Mesendoderm (in vitro differentiated cells): ENCODE measurements at places on chromosomes 4 and X.

DNA sequence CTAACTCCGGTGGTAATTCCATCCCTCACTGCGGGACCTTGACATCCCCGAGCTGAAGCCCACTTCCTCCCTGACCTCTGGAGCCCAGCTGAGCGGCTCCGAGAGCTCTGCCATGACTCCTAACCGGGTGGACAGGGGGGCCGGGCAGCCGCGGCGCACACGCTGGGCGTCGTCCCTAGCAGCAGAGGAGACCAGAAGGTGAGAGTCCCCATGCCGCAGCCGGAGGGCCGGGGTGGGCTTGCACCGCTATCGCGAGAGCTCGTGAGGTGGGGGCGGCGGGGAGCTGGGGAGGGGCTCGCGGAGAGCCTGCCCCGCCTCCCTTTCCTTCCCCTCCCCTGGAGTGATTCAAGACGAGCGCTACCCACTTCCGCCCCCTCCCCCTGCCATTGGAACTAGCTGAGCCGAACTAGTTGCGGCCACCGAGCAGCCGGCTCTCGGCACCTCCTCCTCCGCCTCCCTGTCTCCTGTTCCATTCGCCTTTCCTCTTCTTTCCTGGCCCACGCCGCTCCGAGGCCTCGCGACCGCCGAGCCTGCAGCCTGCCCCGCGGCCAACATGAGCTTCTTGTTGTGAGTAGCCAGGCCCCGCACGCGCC is at the start of gene MOB1B:
Gene MOB1B, plus strand, starts transcription at position 386 of the 593 bp plus-strand sequence. Its CDS starts 168 bp downstream, at position 554.
- DNase-seq = peak; percentile 98

DNA sequence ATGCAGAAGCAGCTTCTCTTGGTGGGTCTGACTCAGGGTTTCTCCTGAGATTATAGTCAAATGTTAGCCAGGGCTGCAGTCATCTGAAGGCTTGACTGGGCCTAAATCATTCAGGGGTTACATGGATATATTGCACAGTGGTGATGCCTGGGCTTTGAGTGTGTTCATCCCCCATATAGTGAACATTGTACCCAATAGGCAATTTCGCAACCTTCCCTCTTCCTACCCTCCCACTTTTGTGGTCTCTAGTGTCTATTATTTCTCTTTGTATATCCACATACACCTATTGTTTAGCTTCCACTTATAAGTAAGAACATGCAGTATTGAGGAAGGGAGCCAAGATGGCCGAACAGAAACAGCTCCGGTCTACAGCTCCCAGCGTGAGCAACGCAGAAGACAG is 90.3 kb upstream of the CAMK2D start:
- no peak for DNase-seq

DNA sequence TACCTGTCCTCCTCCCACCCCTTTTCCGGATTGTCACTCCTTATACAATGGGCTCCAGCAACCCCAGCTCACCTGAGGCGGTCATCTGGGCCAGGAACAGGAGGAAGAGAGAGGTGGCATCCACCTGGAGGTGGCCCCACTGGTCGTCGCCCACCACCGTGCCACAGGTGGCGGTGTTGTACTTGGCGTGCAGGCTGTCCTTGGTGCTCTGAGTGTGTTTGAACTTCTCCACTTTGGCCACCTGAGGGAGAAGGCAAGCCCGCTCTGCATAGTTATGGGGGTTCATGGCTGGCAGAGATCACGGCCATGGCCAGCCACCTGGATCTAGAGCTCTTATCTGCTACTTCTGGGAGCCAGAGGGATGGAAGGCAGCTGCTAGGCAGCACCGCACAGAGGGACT is 32.9 kb downstream of the PHKA2 start:
- DNase-seq = peak; percentile 29

DNA sequence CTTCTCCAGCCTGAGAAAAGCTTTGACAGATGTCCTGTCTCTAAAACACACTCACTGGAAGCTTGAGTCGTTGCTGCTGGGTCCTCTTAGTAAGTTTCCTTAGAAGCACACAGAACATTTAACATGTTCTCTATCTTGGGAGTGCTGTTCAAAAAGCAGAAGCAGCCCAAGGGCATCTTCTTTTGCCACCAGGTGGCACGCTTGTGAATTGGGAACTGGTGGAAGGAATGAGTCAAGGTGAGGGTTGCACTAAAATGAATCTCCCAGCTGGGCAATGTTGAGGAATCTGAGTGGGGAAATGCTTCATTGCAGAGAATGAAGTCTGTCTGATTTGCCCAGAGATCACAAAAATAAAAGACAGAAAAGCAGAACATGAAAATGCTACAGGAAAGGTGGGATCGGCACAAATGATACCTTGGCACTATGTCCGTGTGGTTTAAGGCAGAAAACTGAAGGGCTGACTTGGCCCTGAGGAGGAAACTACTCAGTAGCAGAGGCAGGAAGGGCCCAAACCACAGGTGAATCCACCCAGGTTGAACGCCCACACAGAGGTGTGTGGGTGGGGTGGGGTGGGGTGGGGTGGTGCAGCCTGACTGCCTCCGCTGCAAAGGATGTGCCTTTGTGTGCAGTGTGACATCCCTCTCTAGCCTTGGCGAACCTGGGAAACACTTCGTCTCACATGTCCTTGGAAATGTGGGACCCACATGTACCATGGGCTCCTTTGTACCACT is 26.0 kb downstream of the KIT start:
- peak; percentile 75 for DNase-seq

GRCh38 chrX:45803383-45803921 is 602.8 kb upstream of the DIPK2B start:
- DNase-seq = no peak

GRCh38 chr4:5704276-5704675 is 4.1 kb downstream of the EVC2 start:
- no peak for DNase-seq

GRCh38 chr4:123836851-123837595 is 440.4 kb downstream of the SPRY1 start:
- no peak for DNase-seq

DNA sequence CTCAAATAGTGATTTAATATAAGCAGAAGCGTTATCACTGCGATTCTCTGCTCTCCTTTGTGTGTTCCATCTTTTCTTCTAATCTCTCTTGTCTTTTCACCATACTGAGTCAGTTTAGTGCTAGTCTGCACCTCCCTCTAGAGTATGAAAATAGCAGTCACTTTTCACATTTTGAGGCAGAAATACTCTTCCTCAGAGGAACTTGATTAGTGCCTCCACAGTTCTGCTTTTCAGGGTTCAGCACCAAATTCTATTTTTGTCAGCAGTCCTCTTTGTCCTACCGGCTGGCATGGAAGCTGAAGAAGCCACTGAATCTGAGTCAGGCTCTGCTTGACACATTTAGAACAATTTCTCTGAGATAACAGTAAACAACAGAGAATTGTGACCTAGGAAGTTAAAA is 49.7 kb upstream of the ANKRD17 start:
- peak; percentile 40 for DNase-seq

DNA sequence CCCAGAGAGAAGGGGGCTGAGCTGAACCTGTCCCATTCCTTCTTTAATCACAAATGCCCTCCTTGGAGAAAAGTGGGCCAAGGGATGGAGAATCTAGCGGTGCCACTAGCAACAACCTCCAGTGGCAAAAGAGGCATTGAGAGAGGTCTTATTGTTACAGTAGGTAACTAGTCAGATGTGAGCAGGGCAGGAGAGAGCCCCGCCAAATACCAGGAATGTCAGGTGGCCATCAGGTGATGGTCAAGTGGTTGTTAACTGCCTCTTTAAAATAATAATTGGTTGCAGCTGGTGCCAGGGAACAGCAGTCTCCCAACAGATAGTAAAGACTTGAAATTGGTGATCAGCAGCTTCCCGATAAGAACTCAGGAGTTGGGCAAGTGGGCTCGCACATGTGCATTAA is 116.1 kb downstream of the EVC2 start:
- no peak for DNase-seq

GRCh38 chrX:25105221-25105620 is 89.5 kb upstream of the ARX start:
- peak; percentile 22 for DNase-seq

DNA sequence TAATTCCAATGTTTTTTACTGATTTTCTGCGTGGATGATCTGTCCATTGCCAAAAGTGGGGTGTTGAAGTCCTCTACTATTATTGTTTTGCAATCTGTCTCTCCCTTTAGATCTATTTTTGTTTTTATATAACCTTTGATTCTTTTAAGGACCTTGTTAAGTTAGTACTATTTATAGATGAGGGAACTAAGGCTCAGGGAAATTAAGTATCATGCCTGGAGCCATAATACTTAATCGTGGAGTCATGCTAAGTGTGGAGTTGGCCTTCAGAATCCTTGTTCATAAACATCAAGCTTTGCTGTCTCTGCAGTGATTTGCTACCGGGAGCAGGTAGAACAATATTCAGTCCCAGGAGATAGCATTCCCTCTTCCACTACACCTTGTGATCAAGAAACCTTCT is 31.0 kb downstream of the SGMS2 start:
- no peak for DNase-seq

GRCh38 chr4:167406181-167406580 is 171.9 kb upstream of the SPOCK3 start:
- DNase-seq = no peak

DNA sequence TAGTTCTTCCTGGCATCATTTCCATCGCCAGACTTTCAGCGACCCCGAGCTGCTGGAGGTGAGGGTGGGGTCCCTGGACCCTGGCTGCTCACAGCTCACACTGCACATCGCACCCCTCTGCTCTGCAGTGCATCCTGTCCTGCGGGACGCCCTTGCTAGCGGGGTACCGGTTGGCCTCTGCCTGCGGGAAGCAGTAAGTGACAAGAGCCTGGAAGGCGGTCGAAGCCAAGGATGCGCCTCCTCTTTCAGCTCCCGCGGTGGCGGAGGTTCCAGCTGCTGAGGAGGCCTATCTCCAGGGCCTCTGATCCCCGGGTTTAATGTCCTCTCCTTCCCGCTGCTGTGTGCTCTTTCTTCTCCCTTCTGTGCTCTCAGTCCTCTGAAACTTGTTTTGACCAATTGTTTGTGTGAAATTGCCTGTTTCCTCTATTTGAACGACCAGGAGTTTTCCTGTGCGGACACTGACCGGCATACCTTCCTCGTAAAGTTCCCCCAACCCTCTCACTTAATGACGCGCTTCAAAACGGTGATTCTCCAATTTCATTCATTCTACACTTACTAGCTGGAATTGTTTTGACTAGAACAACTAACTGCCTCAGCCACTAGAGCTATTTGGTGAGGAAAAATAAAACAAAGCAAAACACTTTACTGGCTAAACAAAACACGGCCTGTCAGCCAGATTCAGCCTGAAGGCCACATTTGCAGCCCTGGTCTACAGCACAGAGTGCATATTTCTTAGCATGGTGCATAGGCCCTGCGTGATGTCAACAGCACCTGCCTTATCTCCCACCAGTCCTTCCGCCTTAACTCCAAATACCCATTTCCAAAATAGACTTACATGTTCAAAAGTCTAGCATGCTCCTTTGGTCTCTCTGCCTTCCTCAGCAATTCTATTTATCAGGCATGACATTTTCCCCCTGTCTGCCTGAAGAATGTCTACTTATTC is 28.0 kb downstream of the MGAT4D start:
- DNase-seq = peak; percentile 14

DNA sequence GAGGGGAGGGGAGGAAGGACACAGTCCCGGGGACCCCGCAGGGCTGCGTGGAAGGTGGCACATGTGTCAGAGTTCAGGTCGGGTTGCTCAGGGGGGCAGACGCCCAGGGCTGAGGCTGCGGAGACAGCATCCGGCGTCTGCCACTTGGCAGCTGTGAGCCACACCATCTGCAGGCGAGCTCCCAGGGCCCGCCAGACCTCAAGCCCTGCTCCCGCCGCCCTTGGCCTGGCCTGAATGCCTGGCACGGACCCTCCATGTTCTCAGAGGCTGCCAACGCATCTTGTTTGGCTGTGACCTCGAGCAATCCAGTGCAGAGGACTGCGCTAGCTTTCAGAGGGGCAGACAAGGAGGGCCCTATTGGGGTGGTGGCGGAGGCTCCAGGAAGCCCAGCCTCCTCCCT is 5.1 kb downstream of the BGN start:
- DNase-seq = no peak

GRCh38 chr4:110184140-110184790 is 14.2 kb downstream of the ELOVL6 start:
- peak; percentile 92 for DNase-seq

DNA sequence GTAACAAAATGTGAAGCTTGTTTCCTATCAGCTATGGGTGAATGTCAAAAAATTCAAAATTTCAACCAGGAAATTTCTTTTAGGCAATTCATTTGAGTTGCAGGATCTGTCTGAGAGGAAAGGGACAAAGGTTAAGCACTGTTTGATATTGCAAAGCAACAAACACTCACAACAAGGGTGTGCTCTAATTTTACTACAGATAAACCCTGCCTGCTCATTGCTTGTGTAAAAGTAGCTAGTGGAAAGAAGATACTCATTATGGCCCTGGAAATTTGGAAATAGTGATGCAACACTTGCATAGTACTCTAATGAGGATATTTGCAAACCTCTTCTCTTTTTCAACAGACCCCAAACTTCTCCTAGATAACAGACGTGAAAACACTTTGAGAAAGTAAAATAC is 27.1 kb downstream of the FAM47E start:
- DNase-seq = no peak

DNA sequence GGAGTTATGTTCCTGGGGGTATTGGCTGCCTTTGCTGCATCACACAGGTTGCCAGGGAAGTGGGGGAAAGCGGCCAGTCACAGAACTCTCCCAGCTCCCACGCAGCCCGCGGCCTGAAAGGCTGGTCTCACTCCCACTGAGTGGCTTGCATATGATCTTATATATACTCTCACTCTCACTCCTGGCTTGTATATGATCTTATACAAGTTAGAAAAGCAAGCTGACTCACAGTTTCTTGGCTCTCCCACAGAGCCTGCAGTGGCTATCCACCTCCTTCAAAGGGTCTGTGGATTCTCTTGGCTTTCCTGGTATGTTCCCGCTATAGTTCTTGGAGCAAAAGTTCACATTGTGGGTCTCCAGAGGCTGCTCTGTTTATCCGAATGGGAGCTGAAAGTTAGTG is 833.5 kb upstream of the GALNTL6 start:
- DNase-seq = peak; percentile 32

- no peak for DNase-seq
Measured at GRCh38 chr4:182338063-182338462, 94.9 kb downstream of the TENM3 start.

DNA sequence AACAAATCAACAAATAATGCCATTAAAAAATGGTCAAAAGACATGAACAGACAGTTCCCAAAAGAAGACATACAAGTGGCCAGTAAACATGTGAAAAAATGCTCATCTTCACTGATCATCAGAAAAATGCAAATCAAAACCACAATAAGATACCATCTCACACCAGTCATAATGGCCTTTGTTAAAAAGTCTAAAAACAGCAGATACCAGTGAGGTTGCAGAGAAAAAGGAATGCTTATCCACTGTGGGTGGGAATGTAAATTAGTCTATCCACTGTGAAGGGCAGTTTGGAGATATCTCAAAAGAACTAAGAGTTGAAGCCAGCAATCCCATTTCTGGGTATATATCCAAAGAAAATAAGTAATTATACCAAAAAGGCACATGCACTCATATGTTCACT is 668.1 kb upstream of the CPEB2 start:
- no peak for DNase-seq

- no peak for DNase-seq
Measured at GRCh38 chr4:134753390-134753789, 551.8 kb upstream of the PABPC4L start.
